HFF-Myc (cell line): ENCODE measurements at places on chromosomes 1 and 21.

GRCh38 chr1:236007781-236008180 is 57.1 kb downstream of the NID1 start:
- DNase-seq: no peak

DNA sequence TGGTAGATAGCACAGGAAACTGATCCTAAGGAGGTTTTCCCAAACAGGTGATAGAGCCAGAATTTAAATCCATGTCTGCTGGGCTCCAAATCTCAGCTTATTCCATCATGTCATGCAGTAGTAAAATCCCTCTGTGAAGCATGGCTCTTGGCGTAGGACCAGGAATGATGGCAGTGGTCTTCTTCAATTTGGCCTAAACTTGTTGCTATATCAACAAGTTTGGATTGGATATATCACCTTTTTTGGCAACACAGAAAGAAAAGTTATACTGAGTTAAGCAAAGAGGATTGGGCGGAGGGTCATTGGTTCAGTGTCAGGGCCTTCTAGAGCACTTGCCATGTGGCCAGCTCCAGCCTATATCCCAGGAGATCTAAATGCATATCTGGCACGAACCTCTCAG is 52.2 kb downstream of the FGGY start:
- DNase-seq: no peak

DNA sequence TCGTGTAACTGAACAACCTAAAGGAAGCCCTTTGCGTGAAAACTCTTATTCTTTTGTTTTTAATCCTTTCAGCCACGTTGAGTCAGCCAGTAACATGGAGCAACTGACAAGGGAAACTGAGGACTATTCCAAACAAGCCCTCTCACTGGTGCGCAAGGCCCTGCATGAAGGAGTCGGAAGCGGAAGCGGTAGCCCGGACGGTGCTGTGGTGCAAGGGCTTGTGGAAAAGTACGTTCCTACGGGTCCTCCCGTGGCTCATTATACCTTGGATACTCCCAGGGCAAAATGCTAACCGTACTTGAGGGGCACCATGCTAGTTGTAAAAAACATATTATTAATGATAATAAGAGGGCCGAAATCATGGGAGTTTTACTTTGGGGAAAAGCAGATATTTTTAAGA is 49.4 kb downstream of the LAMC2 start:
- DNase-seq: no peak

DNA sequence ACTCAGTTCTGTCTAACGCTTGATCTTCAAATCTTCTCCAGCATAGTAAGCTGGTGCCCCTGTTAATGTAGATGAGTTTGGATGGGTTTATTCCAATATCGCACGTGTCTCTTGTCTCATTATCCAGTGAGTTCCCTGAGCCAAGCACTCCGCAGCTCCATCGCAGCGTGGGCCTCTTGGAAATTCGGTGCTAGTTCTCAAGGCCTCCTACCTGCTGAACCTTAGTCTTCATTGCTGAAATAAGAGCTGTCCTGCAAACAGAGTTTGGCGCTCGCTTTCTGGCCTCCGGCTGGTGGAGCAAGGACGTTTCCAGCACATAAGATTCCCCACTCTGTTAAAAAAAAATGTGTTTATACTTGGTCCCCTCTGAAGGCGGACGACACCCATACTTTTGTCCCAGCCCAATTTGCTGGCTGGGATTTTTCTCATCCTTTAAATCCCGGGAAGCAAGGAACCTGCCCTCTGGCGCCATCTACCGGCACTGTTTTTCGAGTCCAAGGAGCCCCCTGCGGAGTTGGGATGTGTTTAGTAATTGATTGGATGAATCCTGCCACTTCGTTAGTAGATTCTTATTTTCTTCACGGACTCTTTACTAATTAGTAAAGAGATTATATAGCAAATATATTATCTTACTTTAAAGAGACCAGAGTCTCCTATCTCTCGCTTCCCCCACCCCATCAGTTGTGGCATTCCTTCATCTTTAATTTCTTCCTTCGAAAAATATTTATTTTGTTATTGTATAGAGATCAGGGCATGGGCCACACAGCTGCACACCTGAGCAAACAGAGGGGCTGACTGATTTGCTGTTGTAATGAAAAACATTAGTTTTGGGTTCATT is 14.7 kb downstream of the JUN start:
- no peak for DNase-seq

GRCh38 chr1:88658419-88658818 is 25.7 kb upstream of the PKN2 start:
- no peak for DNase-seq

GRCh38 chr1:228293816-228294500 is 86.1 kb downstream of the OBSCN start:
- DNase-seq: no peak

DNA sequence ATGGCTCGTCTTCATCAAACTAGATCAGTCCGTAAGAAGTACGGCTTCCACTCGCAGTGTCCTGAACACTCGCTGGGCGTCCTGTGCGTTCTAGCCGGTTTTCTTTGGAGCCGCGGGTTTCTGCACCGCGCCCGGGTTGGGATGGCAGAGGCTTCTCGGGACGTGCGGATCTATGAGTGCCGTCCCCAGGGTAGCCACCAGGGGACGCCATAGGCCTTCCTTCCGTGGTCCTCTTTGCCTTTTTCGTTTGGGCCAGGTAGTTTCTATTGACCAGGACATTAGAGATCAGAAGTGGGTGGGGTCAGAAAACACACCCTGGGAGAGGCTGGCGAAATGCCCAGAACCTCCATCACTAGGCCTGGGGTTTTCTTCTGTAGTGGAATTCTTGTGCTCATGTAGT is 273.8 kb downstream of the FAM72C start:
- DNase-seq: no peak

DNA sequence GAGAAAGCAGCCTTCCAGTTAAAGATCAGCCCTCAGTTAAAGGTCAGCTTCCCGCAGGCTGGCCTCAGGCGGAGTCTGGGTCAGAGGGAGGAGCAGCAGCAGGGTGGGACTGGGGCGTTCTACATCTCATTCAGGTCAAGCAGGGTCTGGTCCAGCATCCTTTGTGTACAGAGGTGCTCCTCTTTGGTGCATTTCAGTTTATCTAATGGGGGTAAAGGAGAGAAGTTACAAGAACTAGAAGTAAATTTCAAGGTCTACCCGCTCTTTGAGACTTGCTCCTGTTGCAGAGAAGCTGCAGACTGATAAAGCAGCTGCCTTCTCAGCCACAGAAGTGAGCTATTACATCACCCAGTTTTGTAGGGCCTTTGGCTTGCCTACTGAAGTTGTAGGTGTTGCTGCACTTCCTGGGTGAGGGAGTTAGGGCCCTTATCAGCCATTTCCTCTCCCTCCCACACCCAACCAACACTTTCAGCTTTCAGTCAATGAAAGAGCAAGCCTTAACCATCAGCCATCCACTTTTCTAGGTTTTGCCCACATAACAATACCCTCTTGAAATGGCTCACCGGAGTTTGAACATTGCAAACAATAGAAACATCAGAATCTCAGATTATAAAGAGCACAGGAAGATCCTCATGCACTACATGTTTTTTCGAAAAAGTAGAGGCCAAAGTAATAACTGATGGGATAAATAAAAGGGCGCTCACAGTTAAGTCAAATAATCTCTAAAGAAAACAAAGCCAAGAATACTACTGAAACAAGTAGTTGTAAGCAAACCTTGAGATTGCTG is 2.8 kb upstream of the NUP210L start:
- no peak for DNase-seq

DNA sequence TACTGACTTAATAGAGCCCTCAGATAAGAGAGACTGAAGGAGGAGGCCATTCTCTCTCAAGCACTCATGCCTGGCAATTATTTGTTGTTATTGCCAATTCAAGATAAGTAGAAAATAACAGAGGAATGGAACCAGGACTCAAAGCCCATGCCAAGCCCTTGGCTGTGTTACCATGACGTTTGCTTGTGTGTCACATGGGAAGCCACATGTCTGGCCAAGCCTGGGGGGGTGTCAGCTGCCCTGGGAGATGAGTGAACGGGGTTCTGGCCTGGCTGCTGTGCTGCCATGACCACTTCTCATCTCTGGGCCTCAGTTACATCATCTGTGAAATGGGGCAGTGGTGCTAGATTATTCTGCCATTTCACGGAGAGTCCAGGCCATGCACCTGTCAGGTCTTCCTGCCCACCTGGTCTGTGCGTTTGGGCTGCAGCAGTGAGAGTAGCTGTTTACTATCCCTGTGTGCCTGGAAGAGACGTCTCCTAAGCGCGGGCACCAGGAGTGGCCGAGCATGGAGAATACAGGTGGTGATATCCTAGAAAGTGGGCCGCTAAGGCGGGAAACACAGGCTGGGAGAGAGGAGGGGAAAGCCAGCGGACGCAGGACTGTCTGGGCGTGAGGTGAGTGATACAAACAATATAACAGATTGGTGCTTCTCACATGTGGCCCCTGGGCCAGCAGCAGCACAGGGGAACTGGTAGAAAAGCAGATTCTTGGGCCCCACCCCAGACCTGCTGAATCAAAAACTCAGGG is 67.8 kb downstream of the MAN1C1 start:
- DNase-seq: no peak

- DNase-seq: no peak
Measured at GRCh38 chr1:55203064-55203463, 12.1 kb downstream of the USP24 start.

DNA sequence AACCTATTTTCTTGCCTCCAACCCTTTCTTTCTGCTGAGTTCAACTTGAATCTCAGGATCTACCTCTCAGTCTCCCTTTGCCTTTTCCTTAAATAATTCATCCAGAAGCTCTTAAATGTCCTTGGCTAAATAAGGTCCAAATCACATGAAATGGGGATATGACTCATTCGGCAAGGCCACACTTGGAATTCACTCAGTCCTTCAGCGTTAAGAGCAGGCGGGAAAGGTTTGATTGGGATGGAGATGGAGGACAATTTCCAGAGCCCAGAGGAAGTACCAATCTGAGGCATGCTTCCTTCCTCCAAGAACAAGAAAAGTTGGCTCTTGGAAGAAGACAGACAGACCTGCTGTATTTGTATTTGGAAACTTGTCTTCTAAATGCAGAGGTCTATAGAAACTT is 128.5 kb downstream of the PROX1 start:
- no peak for DNase-seq

DNA sequence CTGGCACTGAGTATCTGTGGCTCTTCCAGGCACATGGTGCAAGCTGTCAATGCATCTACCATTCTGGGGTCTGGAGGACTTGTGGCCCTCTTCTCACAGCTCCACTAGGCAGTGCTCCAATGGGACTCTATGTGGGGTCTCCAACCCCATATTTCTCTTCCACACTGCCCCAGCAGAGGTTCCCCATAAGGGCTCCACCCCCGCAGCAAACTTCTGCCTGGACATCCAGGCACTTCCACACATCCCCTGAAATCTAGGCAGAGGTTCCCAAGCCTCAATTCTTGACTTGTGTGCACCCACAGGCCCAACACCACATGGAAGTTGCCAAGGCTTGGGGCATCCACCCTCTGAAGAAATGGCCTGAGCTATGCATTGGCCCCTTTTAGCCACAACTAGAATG is 18.8 kb downstream of the ODF2L start:
- DNase-seq: no peak

DNA sequence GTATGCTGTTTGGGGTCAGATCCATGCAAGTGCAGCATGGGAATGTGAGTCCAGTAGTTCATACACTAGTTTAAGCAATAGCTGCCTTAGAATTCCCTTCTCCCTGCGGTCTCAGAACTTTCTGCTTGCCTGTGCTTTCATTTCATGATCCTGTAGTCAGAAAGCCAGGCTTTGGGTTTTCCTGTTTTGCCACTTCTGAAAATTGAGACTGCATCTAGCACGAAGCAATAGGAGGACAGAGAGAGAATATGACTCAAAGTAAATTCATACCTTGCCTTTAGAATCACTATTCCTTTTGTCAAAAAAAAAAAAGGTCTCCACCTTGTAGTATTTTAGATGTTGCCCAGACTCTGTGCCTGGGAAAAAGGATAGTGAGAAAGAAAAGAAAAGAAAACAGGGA is 161.2 kb upstream of the SNX7 start:
- DNase-seq: no peak

- no peak for DNase-seq
Measured at GRCh38 chr21:34593954-34594531, 20.9 kb downstream of the RCAN1 start.

- DNase-seq: no peak
Measured at GRCh38 chr1:10630661-10631120, 155.9 kb downstream of the PEX14 start.

GRCh38 chr1:10755970-10756521 is 40.4 kb downstream of the CASZ1 start:
- no peak for DNase-seq

DNA sequence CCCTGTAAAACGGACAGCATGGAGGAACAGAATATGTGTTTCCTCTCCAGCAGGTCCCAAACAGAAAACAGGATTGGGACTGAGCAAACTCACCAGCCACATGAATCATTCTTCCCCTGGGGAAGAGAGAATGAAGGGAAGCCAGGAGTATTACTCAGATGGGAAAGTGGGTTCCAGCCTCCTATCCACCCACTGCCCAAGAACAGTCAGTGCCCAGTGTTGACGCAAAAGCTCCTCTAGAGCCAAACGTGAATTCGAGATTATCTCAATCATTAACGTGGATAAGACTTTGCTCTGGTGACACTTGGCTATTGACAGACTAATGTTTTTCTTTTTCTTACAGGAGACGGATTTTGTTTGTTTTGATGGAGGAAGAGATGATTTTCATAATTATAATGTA is 9.3 kb downstream of the MIA3 start:
- DNase-seq: no peak

- no peak for DNase-seq
Measured at GRCh38 chr1:203304391-203304918, 864 bp upstream of the BTG2 start.

DNA sequence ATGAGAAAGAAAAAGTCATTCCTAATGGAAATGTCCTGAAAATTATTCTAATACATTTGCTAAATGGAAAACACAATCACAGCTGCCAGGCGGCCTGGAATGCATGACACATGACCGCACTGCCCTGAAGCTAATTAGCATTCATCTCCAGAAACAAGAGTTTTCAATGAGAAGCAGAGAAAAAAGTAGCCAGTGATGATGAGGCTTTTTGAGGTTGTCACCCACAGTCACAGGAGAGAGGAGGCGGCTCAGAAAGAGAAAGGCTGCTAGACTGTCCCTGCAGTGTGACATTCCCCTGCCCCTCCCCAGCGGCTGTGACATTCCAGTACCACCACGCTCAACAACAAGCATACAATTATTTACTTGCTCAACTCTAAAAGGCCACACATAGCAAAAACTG is 122.9 kb upstream of the KRTAP19-8 start:
- no peak for DNase-seq
